ENCODE measurements at places on chromosomes 13 and 19.
A peak's percentile ranks its signal among the peaks of the same experiment; 100 is the strongest.

DNA sequence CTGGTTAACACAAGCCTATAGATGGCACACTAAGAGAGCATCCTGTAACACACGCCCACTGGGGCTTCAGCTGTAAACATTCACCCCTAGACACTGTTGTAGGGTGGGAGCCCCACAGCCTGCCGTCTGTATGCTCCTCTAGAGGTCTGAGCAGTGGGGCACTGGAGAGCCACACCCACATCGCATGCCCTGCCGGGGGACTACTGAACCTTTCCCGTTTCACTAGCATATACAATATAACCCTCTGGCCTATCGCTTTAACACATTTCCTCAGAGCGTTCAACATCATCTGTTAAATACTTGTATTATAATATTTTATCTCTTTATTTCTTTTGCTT, 73.4 kb downstream of the PCDH9 start:
- no peak for DNase-seq

DNA sequence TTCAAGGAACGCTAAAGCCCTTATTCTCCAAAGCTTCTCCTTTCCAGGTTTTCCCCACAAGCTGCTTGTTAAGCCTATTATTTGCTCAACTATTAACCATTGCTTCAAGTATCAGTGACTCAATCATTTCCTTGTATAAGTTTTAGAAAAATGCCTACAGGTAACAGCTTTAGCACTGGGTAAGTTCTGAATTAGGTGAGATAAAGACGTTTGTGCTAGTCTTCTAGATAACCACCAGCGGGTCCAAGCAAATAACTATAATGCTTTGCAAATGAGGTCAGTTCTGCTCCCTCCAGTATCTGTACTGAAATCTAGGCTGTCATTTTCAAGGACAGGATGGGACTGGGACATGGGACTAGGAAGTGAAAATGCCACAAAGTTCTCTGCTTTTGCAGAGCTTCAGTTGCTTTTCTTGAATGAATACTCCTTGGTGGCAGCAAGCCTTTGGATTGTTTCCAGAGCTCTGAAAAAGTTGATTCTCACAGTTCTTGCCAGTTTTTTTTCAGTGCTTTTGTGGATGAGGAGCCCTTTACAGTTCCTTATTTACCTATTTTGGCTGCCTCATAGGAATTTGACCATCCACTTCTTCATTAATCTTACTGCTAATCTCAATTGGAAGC, 1487.7 kb downstream of the EFNB2 start:
- no peak for DNase-seq

GRCh38 chr19:58560007-58560887, 1.8 kb upstream of the UBE2M start:
- no peak for DNase-seq

DNA sequence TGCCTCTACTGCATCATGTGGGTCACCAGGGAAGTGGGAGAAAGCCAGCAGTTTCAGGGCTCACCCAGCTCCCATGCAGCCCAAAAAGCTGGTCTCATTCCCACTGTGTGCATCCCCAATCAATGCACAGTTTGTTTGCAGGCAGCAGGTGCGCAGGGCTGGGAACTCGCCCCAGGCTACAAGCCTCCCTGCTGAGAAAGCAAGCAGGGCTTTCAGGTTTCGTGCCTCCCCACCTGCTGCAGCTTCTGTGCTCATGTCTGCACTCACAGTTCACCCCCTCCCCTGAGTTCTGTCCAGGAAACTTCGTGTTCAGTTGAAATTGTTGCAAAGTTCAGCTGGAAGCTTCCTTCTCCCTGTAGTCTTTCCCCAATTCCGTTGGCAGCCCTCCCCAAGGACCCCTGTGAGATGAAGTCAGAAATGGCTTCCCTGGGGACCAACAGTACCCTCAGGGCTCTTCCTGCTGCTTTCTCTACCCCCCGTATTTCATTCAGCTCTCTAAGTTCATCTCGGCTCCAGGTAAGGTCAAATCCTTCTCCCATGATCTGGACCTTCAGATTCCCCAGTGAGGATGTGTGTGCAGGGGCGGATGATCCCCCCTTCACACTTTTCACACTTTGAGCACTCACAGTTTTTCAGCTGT, 10.3 kb upstream of the KLK3 start:
- DNase-seq, result peak; percentile 95

- no peak for DNase-seq
Observed at GRCh38 chr13:50898338-50898737, 11.3 kb upstream of the RNASEH2B start.

DNA sequence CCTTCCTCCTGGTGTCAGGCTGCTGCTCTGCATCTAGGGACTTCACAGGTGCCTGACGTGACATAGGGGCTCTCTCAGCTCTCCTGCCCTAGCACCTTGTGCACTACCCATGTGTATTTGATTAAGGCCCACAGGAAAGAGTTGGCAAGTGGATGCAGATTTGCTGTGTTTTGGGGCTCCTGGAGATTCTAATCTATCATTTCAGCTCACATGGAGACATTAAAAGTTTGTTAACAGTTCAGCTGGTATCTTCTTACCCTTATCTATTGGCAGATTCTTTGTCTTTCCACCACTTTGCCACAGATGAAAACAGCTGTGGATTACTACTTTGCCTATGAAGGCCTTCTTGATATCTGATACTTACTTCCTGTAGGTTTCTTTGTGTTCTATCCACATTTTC, 41.9 kb downstream of the WASF3 start:
- no peak for DNase-seq

DNA sequence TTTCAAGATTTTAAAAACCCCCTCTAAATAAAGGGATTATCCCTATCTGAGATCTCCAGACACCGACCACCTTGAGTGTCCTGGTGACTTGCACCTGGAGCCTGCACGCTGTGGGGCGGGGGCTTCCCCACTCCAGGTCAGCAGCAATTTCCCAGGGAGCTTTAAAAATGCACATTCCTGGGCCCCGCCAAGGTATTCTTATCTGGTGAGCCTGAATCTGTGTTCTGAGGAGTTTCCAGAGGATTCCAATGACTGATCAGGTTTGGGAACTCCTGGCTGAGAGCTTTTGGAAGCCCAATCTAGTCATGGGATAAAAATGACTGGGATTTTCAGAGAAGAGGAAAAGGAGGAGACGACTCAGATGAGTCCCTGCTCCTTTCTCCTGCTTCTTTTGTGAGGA, 66.1 kb downstream of the FGF9 start:
- no peak for DNase-seq

GRCh38 chr13:37956536-37956935, 87.0 kb upstream of the TRPC4 start:
- no peak for DNase-seq

DNA sequence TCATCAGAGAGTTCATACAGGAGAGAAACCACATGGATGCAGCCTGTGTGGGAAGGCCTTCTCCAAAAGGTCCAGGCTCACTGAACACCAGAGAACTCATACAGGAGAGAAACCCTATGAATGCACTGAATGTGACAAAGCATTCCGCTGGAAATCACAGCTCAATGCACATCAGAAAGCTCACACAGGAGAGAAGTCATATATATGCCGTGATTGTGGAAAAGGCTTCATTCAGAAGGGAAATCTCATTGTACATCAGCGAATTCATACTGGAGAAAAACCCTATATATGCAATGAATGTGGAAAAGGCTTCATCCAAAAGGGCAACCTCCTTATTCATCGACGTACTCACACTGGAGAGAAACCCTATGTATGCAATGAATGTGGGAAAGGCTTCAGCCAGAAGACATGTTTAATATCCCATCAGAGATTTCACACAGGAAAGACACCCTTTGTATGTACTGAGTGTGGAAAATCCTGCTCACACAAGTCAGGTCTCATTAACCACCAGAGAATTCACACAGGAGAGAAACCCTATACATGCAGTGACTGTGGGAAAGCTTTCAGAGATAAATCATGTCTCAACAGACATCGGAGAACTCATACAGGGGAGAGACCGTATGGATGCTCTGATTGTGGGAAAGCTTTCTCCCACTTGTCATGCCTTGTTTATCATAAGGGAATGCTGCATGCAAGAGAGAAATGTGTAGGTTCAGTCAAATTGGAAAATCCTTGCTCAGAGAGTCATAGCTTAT, 17.7 kb downstream of the ZNF613 start:
- no peak for DNase-seq

- no peak for DNase-seq
Observed at GRCh38 chr19:42281146-42281826, 12.2 kb downstream of the CIC start.

DNA sequence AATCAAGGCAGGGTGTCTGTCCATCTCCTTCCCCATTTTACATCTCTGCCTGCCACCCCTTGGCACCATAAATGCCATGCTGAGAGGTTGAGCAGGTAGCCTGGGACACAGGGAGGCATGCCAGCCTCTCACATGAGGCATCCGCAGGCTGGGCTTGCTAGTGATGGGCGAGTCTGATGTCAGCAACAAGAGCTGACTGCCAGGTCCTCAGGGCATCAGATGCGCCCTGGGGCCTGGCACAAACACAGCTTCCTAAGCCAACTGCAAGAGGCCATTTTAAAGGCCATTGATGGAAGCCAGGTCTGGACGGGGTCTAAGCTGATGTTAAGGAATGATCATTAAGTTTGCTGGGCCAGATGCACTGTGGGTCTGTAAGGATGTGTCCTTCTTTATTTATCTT, 34.6 kb downstream of the MYH14 start:
- DNase-seq, result no peak

DNA sequence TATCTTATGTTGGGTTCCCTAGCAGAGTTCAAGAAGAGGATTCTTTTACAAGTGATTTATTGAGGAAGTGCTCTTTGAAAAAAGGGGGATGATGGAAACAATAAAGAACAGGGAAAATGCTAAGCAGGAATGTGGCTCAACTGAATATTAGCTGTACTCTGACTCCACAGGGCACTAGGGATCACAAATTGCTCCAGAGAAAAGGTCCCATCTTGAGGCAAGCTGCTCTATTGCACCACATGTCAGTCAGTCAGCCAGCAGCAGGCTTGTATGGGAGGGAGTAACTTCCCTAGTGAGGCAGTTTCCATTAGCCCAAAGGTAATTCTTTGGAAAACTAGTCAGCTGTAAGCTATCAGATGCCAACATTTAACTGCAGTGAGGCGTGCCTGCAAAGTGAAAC, 73.3 kb upstream of the FNDC3A start:
- no peak for DNase-seq

DNA sequence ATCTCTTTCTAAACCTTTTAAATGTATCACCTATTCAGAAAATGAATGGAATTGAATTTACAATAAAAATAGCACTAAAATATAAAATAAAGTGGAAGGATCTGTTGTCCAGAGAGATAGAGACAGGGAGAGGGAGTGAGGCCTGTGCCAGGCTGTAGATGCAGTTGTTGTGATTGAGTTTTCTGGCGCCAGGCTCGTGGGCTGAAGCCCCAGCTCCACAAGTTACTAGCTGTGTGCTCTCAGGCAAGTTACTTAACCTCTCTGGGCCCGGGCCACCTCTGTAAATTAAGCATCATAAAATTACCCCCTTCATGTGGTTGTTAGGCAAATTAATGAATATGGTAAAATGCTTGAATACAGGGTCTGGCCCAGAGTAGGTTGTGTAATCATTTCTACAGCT, 52.3 kb upstream of the USP29 start:
- DNase-seq, result no peak

- peak; percentile 38 for DNase-seq
Observed at GRCh38 chr13:73355134-73355533, 296.3 kb downstream of the KLF5 start.

GRCh38 chr19:4971424-4971793, 2.5 kb downstream of the KDM4B start:
- no peak for DNase-seq

GRCh38 chr13:100601716-100602115, 13.1 kb upstream of the GGACT start:
- no peak for DNase-seq

GRCh38 chr13:48782429-48782840, 128.7 kb downstream of the CYSLTR2 start:
- no peak for DNase-seq

GRCh38 chr13:73111331-73111730, 52.5 kb downstream of the KLF5 start:
- no peak for DNase-seq

DNA sequence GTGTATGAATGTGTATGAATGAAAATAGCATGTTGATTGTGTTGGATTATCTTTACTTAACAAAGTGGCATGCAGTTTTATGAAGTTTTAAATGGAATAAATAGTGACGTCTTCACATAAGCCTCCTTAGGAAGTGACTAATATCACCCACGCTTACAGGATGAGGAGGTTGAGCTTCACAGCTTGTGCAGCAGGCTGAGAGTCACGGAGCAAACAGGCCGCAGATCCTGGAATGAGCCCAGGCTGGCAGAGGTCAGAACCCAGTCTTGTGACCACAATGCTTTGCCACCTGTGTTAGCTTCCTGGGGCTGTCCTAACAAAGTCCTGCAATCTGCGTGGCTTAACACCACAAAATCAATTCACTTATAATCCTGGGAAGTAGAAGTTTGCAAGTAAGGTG, 20.8 kb downstream of the LAIR2 start:
- no peak for DNase-seq

DNA sequence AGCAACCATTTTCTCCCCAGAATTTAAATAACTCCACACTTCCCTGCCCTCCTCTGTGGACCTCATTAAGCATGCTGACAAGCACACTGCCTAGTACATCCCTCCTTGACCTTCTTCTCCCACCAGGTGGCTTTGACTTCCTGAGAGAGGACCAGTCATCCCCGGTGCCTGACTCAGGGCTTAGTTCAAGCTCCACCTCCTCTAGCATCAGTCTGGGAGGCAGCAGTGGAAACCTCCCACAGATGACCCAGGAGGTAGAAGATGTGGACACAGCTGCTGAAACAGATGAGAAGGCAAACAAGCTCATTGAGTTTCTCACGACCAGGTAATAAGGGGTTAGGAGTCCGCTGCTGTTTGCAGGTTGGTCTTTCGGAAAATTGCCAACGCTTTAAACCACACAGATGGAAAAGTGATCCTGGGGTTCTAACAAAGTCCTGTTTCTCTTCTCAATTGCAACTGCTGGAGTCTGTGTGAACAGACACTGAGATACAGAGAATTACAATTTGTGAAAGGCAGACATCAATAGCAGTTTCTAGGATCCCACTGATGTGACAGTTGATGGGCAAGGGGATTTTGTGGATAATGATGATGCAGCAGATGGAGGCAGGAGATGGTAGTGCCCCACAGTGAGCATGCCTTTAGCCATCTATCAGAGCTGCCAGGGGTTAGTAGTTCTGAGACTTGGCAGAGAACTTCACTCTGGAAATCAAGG, 86.7 kb downstream of the ZAR1L start:
- DNase-seq, result no peak

- DNase-seq, result no peak
Observed at GRCh38 chr13:96503481-96503880, 413.6 kb downstream of the HS6ST3 start.

DNA sequence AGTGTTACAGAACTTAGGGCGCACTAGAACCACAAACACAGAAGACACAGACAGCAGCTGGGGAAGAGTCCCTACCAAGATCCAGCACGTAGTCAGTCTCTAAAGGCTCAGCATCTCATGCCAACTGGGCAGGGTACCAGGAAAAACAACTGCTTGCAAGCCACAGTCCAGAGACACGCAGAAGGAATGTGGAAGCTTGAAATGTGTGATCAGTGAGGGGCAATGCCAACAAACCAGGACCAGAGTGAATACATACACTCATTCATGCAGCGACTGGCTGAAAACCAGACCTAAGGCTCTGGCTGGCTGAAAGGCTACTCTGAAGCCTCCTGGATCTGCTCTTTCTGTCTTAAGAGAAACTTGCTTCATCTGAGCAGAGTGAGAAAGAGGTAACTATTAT, 1484.8 kb downstream of the EFNB2 start:
- no peak for DNase-seq

GRCh38 chr19:19510432-19510831, 4.9 kb downstream of the TSSK6 start:
- no peak for DNase-seq

Measured in LNCaP clone FGC (cell line).